ENCODE measurements at places on chromosomes 5 and 9.
A peak's percentile ranks its signal among the peaks of the same experiment; 100 is the strongest.

DNA sequence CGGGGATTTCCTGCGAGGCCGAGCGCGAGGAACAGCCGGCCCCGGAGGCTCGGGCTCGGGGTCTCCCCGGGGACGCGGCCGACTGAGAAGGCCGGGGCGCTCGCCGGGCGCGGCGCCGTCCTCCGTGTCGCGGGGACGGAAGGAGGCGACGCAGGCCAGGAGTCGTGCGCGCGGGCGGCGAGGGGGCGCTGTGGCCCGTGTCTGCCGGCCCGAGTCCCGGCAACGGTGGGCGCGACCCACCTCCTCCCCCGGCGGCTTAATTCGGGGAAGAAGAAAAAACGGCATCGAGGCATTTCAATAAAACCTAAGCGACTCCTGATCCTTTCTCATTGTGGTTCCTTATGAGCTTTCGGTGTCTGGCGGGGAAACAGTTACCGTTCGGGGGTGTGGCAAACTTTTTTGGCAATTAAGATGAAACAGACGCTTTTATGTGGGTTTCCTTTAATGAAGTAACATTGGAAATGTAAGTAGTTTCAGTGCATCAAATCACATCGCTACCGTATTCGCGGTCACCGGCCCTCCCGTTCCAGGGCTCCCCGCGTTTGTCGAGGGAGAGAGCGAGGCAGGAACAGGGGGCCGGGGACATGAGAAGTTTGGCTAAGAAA is 3.7 kb upstream of the IRX2 start:
- no peak for DNase-seq

DNA sequence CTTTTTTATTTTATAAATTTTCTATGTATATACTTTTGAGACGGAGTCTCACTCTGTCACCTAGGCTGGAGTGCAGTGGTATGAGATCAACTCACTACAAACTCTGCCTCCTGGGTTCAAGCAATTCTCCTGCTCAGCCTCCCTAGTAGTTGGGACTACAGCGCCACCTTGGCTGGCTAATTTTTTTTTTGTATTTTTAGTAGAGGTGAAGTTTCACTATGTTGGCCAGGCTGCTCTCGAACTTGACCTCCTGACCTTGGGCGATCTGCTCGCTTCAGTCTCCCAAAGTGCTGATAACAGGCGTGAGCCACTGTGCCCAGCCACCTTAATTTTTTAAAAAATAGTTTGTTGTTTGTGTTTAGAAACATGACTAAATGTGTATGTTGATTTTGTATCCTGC is 76.6 kb downstream of the FBXO4 start:
- DNase-seq: no peak

DNA sequence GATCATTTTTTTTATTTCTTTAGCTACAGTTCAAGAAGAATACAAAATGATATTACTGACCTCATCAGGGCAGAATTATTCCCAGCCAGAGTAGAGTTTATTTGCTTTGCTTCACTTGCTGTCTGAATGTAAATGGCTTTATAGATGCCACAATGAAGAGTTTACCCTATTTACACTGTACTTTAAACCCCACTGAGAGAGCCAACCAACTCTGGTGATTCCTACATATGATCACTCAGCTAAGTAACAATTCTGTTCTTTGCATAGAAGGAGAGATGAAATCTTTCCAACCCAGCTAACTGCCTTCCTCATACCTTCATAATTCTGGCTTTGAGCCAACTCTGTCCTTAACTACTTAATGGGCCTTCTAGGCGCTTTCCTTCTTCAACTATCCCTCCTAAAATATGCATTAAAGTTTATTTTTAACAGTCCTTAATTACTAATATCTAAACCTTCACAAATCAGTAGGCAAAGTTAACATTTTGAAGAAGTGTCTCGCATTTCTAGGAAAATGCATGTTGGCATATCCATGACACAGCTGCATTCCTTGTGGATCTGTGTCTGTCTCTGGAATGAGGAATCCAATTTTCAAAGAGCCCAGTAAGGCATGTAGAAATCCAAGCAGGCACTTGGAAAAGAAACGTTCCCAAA is 284.8 kb upstream of the GRAMD2B start:
- DNase-seq: no peak

DNA sequence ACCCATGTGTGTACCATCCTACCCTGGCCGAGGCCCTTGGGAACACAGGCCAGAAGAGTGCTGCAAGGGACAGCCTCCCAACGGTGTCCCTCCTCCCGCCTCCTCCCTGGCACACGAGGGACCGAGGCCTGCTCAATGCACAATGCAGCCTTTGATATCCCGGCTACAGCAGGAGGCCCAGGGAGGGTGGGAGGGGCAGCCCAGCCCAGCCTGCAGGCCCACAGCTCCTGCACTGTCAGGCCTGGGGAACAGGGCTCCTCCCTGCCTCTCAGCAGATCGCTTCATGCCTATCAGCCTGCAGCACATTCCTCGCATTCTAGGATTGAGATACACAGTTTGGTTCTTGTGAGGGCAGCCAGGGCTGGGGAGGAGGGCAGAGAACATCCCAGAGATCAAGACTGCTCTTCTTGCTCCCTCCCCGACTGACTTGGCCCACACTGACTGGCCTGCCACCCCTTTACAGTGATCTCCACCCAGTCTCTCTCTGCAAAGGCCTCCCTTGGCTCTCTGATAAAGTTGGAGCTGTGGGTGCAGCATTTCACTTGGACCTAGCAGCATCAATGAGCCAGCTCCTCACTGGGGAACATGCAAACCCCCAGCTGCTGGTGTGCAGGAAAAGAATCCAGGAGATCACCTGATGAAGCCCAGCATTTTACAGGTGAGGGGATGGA is at the start of gene SH3TC2:
TSS of gene SH3TC2 (minus strand) at position 46 of the 671 bp plus-strand sequence. CDS start at position 6, 40 bp downstream.
- DNase-seq: peak; percentile 73

GRCh38 chr9:127664324-127664677 is 42.5 kb upstream of the CFAP157 start:
- DNase-seq: no peak

DNA sequence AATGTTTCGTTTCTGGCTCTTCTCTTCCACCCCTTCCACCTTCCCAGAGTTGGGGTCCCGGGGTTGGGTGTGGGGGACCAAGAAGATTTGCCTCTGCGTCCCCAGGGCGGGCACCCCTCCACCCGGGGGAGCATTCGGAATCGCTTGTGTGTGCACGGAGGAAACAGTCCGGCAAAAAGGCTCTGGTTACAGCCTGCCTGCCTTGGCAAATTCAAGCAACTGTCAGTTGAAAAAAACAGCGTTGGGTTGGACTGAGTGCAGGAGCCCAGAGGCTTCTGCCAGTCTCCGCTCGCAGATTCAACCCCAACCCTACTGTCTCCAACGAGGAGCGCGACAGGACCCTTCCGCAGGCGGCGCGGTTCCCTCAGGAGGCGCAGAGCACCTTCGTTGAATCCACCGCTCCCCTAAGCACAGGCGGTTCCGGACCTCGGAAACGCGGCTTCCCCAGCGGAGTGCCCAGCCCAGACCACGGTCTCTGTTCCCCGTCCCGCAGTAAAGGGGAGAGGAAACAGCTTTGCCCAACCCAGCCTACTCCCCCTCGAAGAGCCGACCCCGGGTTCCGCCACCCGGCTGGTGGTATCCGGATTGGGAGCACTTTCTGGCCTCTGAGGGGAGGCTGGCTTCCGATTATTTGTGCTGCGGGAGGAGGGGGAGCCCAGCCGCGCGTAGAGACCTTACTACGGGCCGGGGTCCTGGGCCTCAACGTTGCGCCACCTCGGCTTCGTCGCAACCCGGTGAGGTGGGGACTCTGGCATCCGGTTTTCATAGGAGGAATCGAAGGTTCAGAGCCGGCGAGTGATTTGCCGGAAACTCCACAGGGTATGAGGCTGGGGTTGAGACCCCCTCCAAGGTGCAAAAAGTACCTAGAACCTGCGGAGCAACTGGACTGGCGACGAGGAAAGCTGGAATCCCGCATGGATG is 9.6 kb downstream of the LHX6 start:
- no peak for DNase-seq

DNA sequence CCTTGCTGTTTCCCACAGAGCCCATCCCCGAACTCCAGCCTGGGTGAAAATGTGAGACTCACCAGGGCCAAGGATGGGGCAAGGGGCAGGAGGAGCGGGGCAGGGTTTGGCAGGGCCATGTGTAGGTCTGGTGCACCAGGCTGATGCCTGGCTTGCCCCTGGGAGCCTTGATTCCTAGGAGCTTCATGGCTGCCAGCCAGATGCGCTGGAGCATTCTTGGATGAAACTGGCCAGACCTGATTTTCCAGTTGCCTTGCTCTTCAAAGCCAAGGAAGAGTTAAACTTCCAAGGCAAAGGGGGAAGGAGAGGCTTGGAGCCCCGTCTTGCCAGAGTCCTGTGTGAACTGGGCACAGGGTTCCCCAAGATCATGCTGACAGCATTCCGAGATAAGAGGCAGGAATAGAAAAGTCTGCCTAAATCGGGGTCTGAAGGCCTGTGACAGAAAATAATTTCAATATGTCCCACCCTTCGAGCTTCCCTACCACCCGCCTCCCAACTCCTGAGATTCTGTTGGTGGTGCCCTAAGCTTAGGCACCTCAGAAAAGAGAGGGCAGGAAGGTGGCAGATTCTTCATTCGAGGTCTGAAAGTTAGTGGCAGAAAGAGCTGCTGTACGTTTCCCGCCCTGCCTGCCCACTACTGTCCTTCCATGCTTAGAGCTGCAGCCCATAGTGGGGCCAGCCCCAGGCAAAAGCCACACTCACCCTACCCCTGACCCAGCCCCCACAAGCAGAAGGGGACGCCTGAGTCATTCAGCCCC is 20.4 kb downstream of the FAT2 start:
- DNase-seq: peak; percentile 63

DNA sequence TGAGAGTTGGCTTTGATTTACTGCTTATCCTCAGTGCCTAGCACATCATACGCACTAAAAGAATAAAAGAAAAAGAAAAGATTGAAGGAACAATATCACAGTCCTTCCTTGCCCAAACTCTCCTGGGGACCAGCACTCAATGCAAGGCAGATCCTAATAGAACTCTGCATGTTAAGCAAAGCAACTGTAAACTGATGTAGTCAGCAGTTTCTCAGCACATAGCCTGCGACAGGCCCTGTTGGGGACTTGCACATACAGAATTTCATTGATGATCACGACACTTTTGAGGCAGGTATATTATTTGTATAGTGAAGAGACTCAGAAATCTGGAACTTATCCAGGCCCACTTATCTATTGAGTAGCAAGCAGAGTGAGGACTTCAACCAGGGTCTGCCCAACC is 15.4 kb downstream of the NIPAL4 start:
- DNase-seq: no peak

Data from iPS DF 19.7 (cell line).